Activated CD8-positive, alpha-beta memory T cell treated with anti-CD3 and anti-CD28 coated beads, Interleukin-2, amount 10 ng/mL, durations not matched to agents 7 days and 5 days (primary cell): ENCODE measurements at places on chromosomes 11 and 22. TPM values are rescaled to one million over a fixed set of nuclear protein-coding genes. Genes with fewer than 3 reads are reported as not detected.

DNA sequence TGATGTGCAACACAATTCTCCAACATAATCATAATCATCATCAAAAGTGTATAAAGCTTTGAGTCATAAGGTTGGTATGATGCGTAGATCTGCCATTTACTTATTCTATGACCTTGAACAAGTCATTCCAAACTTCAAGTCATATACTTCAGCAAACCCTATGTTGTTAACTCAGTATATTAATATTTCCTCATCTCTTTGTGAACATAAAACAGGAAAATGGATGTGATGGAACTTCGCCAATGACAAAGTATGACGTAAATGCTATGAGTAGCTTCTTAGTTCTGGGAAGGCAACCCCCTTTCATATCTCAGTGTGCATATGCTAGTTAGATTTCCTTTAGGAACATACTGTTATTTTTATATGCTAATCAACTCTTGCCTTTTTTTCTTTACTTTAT lies 102.7 kb upstream of the ANO3 start:
- H3K4me1 ChIP-seq = no peaks in the 10 kb centered on the region
- H3K4me3 ChIP-seq = no peak overlapping the region
- no peaks in the 10 kb centered on the region for H3K36me3 ChIP-seq
- H3K27ac ChIP-seq = no peak overlapping the region
- no peak for DNase-seq
- H3K27me3 ChIP-seq = no peaks in the 10 kb centered on the region

DNA sequence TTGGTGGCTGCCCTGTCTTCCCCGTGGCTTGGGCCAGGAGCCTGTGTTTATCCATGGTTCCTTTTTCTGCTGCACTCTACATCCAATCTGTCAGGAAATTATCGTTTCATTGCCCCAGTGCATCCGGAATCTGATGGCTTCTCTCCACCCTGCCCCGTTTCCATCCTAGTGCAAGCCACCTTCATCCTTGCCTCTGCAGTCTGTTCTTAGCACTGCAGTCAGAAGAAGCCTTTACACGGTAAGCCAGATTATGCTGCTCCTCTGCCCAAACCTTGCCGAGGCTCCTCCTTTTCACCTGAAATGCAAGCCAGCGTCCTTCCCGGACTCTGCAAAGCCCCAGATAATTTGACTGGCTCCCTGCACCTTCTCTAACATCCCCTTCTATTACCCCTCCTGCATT lies 45.1 kb downstream of the PARVG start:
- H3K4me3 ChIP-seq = no peak overlapping the region
- no peaks in the 10 kb centered on the region for H3K4me1 ChIP-seq
- H3K27me3 ChIP-seq = peaks cover 23% of the 10 kb centered on the region
- H3K36me3 ChIP-seq = no peaks in the 10 kb centered on the region

DNA sequence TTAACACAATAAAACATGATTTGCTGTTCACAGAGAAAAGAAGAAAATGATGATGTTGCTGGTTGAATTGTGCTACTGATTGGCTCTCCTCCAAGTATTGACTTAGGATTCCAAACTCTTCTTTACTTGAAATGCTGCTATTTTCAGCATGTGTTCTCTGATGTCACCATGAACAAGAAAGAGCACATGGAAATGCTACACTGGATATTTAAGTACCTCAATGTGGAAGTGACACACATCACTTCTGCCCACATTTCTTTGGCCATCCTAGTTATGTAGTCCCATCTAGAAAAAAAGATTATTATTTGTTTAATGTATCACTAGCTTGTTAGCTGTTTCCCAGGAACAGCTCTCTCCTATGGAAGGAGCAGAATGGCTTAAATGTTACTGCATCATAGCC lies 27.2 kb downstream of the OR52B2 start:
- no peaks in the 10 kb centered on the region for H3K4me1 ChIP-seq
- no peaks in the 10 kb centered on the region for H3K36me3 ChIP-seq
- no peak overlapping the region for H3K27ac ChIP-seq
- no peak for DNase-seq

- no peak for DNase-seq
- H3K4me3 ChIP-seq = no peak overlapping the region
- peaks cover 19% of the 10 kb centered on the region for H3K27me3 ChIP-seq
- H3K4me1 ChIP-seq = no peaks in the 10 kb centered on the region
- no peaks in the 10 kb centered on the region for H3K36me3 ChIP-seq
Observed at GRCh38 chr11:1931341-1932104, 12.0 kb downstream of the TNNT3 start.

GRCh38 chr11:69041516-69041915 lies 7.2 kb upstream of the TPCN2 start:
- H3K4me3 ChIP-seq = no peak overlapping the region
- H3K4me1 ChIP-seq = peaks cover 9% of the 10 kb centered on the region
- H3K27ac ChIP-seq = no peak overlapping the region
- no peak for DNase-seq

DNA sequence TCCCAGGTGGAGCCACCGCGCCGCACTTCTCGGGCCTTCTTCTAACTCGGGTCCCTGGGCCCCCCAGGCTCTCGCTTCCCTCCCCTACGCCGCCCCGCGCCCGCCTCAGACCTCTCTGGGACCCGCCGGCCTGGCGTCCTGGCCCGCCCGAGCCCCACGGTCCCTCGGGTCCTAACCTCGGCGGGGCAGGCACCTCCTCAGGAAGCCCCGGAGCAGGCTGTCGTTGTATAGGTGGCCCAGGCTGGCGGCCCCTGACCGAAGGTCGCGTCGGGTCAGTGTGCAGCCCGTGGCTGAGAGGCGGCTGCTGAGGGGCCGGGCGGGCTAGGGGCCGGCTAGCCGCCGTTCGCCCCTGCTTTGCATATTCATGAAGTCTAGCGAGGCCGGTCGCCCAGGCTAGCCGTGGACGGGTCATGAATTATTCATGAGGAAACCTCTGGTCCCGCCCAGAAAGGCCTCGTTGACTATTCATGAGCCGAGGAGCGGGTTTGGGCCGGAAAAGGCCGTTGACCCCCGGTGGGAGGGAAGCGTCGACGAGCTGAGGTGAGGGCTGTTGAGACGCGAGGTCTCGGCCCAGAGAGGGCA lies at the start of gene HORMAD2:
Gene HORMAD2, plus strand, starts transcription at position 513 of the 582 bp plus-strand sequence. CDS start 13,489 bp downstream, outside the sequence.
- H3K4me1 ChIP-seq = peaks cover 10% of the 10 kb centered on the region
- H3K27me3 ChIP-seq = peaks cover 20% of the 10 kb centered on the region
- H3K36me3 ChIP-seq = no peaks in the 10 kb centered on the region
- H3K27ac ChIP-seq = no peak within 1 kb of the TSS
- DNase-seq = no peak

Gene ART1
- total RNA-seq = not detected

Gene RAB3IL1
- not detected for total RNA-seq

Gene HTR3A
- total RNA-seq = not detected
